ENCODE measurements at places on chromosomes 1 and 21. TPM values are rescaled to one million over a fixed set of nuclear protein-coding genes. Genes with fewer than 3 reads are reported as not detected.

The PADI1 gene
- not detected for total RNA-seq

The RAVER2 gene
- 0.87 TPM for total RNA-seq

The KIF26B gene
- total RNA-seq = not detected

The TEDDM1 gene
- total RNA-seq = not detected

- no peak for DNase-seq
Observed at GRCh38 chr1:15028102-15028501, 125.4 kb upstream of the TMEM51 start.

DNA sequence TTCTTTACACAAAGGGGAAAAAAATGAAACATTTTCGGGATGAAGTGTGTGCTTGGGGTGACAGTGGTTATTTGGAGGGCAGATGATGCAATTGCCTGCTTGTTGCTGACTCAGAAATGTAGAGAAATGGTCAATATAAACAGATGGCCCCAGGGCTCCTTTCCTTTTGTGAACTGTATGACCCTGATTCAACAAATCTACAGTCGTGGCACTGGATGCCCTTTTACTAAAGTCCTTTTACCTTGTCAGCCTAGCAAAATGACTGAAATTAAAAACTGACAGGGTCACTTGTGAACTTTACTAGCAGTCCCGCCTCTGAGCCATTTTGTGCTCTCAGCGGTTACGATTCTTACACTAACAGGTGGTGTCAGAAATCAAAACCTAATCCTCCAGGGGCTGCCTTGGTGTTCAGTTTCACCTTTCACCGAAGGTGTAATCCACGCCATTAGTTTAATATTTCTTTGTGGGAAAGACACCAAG, 49.8 kb downstream of the GREM2 start:
- no peak for DNase-seq

GRCh38 chr1:228410671-228411070, 4.0 kb upstream of the TRIM11 start:
- DNase-seq = no peak

DNA sequence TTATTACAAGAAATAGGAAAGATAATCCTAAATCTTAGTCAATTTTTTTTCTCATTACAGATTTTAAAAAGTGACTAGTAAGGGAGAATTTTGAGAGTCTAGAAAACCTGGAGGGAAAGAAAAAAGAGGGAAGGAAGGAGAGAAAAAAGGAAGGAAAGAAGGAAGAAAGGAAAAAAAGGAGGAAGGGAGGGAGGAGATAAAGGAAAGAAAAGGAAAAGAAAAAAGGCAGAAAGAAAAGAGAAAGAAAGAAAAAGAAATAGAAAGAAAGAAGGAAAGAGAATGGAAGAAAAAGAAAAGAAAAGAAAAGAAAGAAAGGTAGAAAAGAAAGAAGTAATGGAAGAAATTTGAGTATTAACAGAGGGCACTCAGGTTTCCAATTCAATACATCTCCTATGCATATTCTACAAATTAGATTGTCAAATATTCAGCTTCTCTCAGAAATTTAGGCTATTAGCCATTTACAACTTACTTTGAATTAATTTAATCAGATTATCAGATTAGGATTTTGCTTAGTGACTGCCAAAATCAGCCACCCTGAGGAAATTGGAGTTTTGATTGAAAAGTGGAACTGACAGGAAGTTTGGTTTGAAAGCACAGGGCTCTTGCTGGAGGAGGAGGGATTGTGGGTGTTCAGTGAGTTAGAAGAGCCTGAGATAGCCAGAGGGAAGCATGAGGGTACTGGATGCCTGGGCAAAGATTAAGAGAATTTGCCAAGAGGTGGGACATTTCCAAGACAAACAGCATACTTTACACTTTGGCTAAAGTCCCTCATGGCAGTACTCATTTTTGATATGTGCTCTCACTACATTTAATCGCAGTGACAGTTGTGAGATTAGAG, 677.8 kb downstream of the USP25 start:
- DNase-seq = no peak

DNA sequence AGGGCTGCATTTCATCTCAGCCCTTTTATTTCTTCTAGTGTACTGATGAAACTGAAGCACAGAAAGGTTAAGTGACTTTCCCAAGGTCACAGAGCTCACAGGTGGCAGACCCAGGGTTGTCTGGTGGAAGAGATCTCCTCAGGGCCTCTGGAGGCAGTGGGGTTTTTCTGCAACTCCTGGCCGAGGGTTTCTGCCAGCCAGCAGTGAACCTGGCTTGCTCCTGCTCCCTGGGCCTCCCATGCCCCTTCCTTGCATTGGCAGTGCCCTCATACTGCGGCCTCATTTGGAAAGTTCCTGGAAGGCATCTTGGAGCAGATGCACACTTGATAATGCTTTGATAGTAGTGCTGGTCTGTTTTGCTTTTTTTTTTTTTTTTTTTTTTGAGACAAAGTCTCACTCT, 7.7 kb downstream of the GALNT2 start:
- DNase-seq = no peak

DNA sequence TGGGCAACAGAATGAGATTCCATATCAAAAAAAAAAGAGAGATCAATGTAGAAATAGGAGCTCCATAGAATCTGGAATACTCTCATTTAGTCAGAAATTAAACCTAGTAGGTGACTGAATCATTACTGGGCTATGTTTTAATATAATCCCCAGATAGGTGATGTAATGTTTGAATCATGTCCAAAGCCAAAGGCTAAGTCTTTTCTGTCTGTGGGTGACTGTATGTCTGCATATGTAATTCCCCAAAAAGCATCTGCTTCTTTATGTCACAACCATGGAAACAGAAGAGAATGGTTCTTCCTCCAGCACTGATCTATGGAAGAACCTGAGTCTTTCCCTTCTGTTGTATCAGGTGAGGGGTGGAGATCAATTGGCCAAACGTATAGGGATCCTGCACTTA, 5.8 kb downstream of the LAMC2 start:
- DNase-seq = no peak

DNA sequence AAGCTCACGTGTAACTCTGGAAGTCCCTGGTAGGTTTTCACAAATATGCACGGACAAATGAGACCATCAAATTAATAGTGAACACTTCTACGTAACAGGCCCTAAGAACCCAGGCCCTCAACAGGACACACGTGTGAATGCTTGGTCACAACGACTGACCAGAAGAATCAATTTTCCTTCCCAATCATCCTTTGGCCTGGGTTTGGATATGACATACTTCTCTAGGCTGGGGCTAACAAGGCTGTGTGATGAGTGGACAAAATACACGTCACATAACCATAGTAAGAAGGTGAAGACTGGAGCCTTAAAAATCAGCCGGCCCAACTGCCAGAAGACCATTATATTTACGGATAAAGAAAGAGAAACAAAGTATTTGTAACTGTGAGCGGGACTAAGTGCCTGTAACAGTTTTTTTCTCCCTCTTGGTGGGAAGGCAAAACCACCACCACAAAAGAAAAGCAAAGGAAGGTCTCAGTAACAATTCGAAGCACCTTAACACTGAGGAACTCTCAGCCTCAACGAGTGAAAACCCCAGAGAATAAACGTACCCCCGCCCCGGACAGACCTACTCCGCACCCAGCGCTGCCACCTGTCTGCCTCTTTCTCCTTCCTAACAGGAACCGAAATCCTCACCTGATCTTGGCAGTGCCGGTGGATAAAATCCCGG, 450 bp downstream of the SDE2 start:
- DNase-seq = no peak

GRCh38 chr1:17890056-17890814, 135.1 kb downstream of the ACTL8 start:
- DNase-seq = no peak

DNA sequence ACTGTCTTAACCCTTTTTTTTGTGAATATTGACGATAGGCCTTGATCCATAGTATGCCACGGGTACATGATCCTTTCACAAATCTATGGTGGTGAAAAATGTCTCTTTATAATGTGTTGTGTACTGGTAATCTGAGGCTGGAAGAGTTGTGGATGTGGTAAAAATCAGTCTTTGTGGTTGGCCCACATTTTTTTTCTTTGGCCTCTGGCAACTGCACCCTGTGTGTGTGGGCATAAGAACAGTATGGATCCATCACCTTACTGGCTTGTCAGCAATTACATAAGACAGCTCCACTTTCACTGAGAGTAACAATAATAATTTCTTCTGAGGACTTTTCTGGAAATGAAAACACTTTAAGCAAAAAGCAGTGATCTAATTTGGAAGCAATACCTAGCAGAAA, 101.6 kb downstream of the GABPA start:
- no peak for DNase-seq

DNA sequence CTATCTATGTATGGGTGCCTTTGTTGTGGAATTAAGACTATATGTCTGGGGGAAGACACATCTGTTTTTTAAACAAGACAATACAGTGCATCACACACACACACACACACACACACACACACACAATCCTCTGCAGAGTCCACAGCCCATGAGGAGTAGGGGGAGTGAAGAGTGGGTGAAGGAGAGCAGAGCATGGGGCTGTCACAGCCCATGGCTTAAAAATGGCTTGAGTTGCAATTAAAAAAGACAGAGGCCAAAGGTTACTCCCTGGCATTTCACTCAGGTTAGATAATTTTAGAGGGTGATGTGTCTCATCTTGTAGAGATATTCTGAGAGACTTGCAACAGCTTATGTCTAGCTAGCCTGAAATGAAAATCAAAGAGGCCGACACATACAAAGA, 176.5 kb upstream of the PLXNA2 start:
- no peak for DNase-seq

DNA sequence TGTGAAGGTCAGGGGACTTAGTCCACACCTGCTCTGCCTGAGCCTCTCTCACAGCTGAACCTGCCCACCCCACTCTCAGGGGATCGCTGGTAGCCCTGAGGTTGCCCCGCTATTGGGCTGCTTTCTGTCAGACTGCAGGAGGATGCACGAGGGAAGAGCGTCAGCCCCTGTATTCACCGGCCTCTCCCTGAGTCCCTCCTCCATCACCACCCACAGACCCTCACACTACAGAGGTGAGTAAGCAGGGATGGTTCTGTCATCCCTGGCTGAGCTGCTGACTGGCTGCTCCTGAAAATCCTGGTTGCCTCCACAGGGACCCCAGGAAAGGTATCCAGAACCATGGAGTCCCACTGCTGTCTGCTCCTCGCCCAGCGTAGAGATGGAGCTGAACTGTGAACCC, 118.7 kb downstream of the SYT2 start:
- DNase-seq = no peak

DNA sequence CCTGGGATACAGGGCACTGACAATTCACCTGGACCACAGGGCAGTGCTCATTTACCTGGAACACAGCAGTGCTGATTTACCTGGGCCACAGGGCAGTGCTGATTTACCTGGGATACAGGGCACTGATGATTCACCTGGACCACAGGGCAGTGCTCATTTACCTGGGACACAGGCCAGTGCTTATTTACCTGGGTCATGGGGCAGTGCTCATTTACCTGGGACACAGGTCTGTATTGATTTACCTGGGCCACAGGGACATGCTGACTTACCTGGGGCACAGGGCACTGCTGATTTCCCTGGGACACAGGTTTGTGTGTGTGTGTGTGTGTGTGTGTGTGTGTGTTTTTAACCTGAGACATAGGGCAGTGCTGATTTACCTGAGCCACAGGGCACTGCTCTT, 261.7 kb downstream of the MATN1 start:
- DNase-seq = no peak

DNA sequence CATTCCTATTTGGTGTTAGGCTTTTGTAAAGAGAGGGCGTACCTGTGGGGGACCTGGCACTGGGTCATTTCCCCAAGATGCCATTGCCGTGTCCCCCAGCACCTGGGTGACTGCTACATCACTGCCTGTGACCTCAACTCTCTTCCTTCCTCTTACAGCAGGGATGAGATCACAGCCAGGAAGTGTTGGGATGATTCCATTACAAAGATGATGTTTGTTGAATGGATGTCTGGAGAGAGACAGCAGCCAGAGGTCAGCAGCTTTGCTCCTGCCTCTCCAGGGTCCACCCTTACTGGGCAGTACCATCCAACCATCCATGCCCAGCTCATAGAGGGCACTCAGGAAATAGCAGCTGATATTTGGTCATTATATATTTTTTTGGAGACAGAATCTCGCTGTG, 35.1 kb downstream of the TMEM51 start:
- no peak for DNase-seq

- DNase-seq = no peak
Observed at GRCh38 chr1:117107364-117107763, 14.2 kb downstream of the TRIM45 start.

DNA sequence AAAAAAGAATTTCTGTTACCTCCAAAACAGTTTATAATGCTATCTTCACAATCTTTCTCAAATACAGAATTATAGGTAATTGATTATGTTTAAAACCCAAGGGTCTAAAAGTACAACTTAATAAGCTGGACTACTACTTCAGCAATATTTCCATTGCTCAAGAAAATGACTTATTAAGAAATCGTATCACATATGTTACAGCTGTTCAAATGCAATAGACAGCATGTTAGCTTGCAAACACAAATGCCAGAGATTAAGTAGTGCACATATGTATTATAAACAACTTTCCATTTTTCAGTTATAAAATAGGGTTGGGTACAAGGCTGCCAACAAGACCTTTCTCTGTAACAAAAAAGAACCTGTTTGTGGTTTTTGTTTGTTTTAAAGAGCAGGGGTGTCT, 211.0 kb upstream of the DMRTA2 start:
- no peak for DNase-seq

- no peak for DNase-seq
Observed at GRCh38 chr1:174428739-174429138, 19.0 kb upstream of the GPR52 start.

DNA sequence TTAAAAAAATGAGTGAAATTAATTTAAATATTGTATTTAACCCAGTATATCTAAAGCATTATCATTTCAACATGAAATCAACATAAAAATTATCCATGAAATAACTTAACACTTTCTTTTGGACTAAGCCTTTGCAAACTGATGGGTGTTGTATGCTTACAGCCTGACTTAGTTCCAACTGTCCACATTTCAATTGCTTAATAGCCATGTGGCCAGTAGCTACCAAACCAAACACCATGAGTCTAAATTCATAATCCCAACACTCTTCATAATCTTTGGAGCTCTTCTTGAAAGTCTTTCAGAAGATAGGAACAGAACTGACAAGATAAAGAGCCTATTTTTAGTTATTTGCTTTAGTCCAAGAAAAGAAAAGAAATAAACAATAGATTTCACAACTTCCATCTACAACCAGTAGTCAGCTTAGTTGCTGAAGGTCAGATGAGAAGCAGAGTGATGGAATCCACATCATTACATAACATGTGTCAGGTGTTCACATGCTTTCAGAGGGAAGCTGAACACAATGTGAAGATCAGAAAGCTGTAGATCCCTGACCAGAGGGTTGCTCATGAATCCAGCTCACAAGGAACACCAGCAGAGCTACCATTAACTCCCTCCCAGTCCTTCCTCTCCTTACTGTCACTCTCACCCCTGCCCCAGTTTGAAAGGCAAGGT, 144.0 kb upstream of the ZNF648 start:
- DNase-seq = no peak

GRCh38 chr1:30650038-30650967, 73.1 kb downstream of the MATN1 start:
- DNase-seq = no peak

Data from naive thymus-derived CD4-positive, alpha-beta T cell (primary cell).